NCI-H1694 treated with DMSO at 0.1 percent for 48 hours (cell line): ENCODE measurements at places on chromosomes 3 and 15.
A peak's percentile ranks its signal among the peaks of the same experiment; 100 is the strongest.

GRCh38 chr15:65354835-65355172, 23.0 kb downstream of the IGDCC3 start:
- DNase-seq = no peak

DNA sequence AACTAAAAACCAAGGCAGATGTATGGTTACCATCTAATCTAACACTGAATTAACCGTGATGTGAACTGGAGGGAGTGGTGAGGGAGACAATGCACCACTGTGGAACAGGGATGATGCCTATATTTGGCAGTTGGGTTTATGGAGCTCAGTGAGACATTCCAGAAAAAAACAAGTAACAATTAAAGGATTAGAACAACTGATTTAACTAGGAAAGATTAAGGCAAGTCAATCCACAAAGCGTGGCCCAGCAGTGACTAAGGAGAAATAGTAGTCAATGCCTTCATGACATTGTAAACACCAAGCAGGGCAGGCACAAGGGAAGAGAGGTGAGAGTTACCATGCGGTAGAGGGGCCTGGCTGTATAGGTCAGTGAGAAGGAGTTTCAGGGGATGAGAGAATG, 38.1 kb downstream of the CHAC1 start:
- no peak for DNase-seq

GRCh38 chr15:99586121-99586520, 20.3 kb downstream of the MEF2A start:
- DNase-seq = no peak

DNA sequence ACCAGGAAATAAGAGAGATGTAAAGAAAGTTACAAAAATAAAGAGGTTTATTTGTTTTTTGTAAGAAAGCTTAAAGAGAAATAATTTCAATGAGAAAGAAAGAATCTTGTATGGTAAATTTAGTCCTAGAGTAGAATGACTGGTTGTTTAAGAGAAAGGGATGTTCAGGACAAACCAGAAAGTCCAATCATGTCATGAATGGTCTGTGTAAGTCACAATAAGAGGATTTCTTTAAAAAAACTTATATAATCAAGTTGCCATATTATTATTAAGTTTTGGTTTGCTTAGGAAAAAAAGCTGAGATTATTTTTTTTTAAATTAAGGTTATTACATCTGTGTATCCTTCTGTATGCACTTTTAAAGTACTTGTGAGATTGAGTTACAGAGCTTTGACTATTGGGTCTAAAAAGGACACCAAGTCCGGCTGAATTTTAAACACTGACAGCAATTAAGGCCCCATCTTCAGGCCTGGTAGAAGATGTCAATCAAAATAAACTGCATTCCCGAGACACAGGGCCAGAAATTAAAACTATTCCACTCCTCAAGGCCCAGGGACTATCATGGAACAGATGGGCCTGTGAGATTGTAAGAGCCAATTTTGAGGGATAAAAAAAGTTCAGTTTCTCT, 12.2 kb downstream of the ERICH6 start:
- DNase-seq = no peak

- DNase-seq = no peak
These were observed 285.4 kb downstream of the ZBTB20 start for GRCh38 chr3:114861666-114862065.

DNA sequence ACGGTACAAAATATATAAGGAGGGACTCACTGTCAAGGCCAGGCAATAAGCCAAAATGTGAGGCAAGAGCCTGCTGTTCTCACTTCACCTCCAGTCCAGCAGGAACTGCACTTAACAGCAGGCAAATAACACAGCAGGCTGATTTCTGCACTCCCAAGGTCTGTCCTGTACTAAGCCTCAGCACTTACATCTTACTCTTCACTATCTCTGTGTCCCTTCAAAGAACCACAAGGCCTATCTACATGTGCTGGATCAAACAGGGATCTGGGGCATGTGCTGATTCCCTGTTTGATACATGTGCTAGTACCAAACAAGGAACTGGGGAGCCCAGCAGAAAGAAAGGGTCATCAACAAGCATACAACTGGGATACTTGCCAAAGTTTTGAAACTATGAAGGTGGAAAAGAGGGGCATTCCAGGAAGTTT, 22.2 kb downstream of the UACA start:
- no peak for DNase-seq

GRCh38 chr3:47370887-47371697, 9.7 kb upstream of the PTPN23 start:
- DNase-seq = no peak

DNA sequence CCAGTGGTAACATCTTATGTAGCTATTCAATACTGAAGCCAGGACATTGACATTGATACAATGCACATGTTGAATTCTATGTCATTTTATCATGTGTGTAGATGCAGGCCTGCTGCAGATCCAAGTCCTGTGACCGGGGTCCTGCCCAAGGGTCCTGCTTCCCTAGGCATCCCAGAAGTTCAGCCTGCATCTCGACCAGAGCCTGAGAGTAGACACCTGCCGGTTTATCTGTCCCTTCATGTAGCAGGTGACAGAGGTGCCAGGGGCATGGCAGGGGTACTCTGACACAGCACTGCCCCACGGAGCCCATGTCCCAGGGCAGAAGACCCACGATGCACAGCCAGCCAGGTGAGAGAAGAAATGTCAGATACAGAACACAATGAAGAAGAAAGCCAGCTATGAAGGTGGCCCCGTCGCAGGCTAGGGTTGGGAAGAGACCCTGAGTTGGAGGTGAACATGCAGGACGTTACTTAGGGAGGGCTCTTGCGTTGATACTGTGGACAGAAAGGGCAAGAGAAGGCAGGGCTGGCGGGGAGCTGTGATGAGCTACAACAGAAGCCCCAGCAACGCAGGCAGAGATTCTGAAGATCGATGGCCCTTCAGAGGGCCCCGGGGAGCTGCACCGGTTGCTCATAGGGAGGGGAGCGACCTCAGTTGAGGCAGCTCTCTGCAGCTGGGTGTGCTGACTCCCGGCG, 51.0 kb downstream of the TPRA1 start:
- no peak for DNase-seq

DNA sequence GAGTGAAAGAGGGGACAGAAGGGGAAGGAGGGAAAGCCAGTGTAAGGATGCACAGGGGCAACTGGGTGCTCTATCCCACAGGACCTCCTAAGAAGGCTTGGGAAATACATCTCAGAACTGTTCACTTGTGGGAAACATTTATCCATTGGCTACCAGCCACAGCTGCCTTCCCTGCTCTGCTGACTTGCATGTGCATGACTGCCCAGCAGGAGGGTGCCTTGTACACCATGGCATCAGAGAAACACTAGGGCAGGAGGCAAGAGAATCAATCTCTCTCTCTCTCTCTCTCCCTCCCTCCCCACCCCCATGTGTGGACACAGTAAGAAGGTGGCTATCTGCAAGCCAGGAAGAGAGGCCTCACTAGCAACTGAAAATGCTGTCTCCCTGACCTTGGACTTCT, 62.9 kb upstream of the ZBTB38 start:
- DNase-seq = peak; percentile 33

DNA sequence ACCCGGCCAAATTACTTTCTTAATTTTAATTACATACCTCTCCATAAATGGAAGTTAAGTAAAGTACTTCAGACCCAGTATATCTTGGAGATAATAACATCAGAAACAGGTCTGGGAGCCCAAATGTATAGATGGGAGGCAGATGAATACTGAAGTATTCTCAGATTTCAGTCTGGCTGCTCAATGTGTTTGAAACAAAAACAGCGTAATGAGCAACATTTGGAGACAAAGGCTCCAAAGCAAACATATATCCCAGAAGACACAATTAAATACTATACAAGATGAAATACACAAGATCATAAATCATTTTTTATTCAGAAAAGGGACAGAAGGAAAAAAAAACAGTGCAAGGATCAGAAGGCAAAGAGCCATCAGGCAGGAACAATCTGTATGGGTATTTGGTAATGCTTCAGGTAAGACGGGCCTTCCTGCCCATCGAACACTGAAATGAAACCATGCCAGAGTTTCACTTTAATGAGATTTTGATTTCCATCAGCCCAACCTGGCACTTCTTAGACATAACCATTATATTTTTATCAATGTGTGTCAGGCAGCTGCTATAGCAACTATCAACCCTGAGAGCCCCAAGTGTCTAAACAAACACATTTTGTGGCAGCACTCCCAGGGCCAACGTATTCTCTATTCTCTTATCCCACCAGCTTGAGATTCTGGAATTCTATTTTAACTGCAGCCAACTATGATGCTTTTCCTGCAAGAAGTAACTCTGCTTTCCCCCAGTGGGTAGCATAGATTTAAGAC, 210.8 kb downstream of the STT3B start:
- DNase-seq = no peak

DNA sequence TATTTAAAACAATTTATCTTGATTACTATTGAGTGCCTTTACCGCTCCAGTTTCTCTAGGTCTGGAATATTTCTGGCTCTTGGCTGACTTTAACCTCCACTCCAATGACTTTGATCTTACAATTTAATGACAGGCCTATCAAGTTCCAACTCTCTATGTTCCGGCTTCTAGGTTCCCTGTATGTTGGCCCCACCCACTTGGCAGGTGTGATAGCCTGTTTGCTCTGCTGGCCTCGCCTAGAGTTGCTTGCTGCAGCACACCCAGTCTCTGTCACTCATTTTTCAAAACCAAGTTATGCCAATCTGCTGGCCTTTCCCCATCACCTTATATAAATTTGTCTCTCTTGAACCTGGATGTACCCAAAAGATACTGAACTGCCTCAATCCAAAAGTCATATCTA, 428.0 kb downstream of the ROBO1 start:
- no peak for DNase-seq

GRCh38 chr3:13709706-13710105, 160.8 kb downstream of the FBLN2 start:
- no peak for DNase-seq

DNA sequence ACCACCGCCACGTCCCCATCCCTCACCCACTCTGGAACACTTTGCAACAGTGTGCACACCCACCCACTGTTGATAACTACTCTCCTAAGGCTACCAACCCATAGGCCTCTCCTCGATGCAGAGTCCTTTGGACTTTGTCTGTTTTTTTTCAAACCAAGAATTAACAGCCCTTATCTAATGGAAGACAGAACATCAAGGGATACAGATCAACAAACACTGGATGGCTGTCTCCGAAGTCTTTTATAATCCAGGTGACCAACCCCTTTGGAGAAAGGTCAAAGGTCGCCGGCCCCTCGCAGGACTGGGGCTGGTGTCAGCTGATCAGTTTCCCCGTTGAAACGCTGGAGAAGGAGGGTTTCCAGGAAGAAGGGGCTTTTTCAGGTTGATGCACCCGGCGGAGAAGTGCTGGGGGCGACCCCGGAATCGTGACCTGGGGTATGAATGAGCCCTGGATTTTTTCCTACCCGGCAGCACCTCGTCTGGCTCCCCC, 532 bp downstream of the B4GALT4 start:
- DNase-seq = peak; percentile 7

DNA sequence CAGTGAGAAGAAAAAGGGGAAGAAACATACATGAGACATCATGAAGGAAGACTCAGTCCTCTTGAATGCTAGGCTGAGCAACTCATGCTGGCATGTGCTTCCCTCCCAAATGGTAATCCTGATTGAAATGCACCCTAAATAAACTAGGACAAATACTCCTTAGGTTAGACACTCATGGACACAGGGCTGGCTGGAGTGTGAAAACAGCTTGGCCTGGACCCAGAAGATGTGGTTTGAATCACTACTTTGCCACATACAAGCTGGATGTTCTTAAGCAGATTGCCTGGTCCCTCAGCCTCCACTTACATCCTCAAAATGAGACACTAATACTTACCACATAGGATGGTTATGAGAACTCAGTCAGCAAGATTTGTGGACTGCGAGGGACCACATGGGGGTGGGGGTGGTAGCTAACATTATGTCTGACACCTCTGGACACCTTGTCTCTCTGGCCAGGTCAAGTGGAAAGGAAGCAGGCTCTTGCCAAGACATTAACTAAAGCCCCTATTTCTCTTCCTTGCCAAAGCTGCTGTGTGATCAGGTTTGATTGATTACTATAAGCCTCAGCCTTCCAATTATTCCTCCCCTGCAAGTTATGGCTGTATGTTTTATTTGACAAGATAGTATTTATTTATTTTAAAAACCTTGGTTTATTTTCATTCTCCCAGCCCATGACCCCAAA, 138.9 kb upstream of the SLC7A14 start:
- no peak for DNase-seq

GRCh38 chr3:11539677-11540076, 104.0 kb downstream of the VGLL4 start:
- no peak for DNase-seq

DNA sequence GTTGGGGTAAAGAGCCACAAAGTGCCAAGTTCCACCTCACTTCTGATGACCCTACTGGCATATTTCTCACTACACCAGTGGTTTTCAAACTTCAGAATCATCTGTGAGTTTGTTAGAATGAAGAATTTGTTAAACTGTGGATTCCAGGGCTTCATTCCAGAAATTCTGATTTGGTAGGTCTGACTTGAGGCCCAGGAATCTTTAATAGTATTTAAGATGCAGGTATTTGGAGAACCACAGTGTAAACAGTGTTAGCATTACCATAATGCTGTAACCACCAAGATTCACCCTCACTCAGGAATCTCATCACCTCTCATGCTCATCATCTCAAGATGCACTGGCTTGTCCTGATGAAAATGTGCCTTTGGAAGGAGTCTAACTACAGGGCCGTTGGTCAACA, 6.0 kb downstream of the KCNMB3 start:
- DNase-seq = no peak

DNA sequence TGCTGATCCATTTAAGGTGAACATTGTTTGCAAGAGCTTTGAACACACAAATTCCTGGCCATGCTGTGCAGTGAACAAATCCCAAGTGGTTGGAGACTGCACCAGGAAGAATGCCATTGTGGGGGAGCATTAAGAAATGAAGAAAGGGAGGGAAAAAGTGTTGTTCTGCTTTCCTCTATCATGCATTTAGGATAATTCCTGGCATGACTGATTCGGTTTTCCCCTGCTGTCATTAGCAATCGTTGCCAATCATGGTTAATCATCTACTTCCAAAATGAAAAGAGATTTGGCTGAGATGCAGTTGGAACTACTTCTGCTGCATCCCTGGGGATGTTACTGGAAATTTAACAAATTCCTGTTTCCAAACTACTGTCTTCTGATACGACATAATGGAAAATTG, 73.7 kb upstream of the ZPLD1 start:
- no peak for DNase-seq

DNA sequence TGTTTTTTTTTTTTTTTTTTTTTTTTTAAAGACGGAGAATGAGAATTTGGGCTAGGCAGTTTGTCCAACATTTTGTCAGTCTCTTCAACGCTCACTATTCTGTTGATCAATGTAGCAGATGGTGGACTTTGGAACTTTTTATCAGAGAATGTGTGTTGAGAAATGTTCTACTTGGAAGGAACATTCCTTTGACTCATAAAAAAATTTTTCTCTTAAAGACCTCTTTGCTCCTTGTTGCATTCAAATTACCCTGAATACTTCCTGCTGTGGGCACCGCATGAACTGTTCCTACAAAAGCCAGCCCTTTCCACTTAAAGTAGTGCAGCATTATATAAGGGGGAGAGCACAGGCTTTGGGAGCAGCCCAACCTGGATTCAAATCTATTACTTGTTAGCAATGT, 182.9 kb downstream of the AKAP13 start:
- no peak for DNase-seq
